ENCODE measurements at places on chromosomes 5 and 9. TPM values are rescaled to one million over a fixed set of nuclear protein-coding genes. Genes with fewer than 3 reads are reported as not detected.
A peak's percentile ranks its signal among the peaks of the same experiment; 100 is the strongest.

Gene LARP1
- total RNA-seq, result 42.0 TPM

Gene ABO
- total RNA-seq, result not detected

Gene PCDHGC3
- total RNA-seq, result 88.4 TPM

Gene FSTL4
- total RNA-seq, result not detected

Gene GPR107
- 33.7 TPM for total RNA-seq

Gene SPATA24
- 6.3 TPM for total RNA-seq

Gene NPR3
- total RNA-seq, result 0.52 TPM

Gene KCNV2
- total RNA-seq, result not detected

Gene IFNA21
- total RNA-seq, result not detected

Gene SPAAR
- not detected for total RNA-seq

Gene LCN2
- not detected for total RNA-seq

Gene IL13
- total RNA-seq, result not detected

Gene HTR4
- not detected for total RNA-seq

Gene ROR2
- total RNA-seq, result 2.9 TPM

Gene TGFBI
- 744 TPM for total RNA-seq

Gene PCDHB13
- total RNA-seq, result 0.39 TPM

GRCh38 chr9:130313103-130313858 is 47.7 kb downstream of the HMCN2 start:
- peak; percentile 39 for DNase-seq

GRCh38 chr5:145834554-145834916 is 607 bp downstream of the PRELID2 start:
- DNase-seq, result no peak

GRCh38 chr5:150124111-150124557 is 31.5 kb downstream of the PDGFRB start:
- no peak for DNase-seq

DNA sequence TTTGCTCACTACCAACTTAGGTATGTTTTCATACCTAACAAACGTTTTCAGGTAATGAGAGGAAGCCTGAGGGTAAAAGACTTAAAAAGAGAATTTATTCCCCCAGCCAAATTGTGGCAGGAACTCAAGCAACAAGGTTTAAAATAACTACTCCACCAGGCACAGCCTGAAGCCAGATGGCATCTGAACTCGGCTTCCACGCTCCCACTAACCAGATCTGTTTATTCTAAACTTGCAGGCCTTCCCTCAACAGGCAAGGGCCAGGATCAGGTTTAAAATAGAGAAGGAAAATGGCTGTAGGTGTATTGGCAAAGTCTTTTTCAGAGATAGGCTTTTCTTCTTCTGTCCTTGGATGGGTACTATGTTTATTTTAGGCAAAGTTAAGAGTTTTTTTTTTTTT is 89.4 kb downstream of the OTULIN start:
- no peak for DNase-seq

GRCh38 chr9:122151267-122151828 is 8.2 kb downstream of the NDUFA8 start:
- no peak for DNase-seq

DNA sequence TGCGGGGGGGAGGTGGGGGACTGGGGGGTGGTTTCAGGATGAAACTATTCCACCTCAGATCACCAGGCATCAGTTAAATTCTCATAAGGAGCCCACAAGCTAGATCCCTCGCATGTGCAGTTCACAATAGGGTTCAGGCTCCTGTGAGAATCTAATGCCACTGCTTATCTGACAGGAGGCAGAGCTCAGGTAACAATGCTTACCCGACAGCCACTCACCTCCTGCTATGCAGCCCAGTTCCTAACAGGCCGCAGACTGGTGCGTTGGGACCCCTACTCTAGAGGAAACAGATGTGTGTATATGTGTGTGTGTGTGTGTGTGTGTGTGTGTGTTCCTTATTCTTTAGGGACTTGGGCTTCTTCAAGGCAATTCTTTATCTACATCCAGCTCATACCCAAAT is 352.3 kb upstream of the CCNH start:
- DNase-seq, result no peak

- no peak for DNase-seq
These were observed 20.0 kb upstream of the CRB2 start for GRCh38 chr9:123335986-123336329.

DNA sequence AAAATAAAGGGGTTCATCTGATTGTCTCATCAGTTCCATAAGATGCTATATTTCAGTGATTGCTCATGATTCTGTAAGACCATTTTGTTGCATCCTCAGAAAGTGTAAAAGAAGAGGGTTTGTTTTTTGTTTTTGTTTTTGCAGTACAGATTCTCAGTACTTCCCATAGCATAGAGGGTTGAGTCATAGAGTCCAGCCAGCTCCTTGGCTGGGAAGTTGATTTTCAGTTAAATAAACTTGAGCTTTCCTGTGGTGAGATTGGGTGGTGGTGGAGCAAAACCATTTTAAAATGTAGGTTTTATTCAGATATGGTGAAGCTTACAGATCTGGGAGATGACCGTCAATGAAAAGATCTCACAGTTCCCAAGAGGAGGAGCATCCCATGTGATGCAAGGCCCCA is 48.2 kb downstream of the DAPK1 start:
- peak; percentile 75 for DNase-seq

DNA sequence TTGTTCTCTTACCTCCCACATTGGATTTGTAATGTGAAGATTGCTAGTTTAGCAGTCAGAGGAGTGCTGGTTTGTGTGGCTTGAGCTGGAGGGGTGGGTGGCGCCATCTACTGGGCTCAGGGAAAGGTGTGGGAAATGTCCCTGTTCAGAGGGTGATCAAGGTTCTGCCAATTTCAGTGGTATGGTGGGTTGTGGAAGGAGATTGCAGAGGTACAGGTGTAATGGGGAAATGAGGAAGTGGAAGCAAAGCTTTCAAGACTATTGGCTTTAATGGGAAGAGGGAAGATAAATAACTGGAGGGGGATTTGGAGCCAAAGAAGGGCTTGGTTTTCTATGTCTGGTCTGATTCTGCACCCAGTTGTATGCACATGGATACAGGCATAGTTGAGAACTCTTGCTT is 76.4 kb downstream of the OSMR start:
- peak; percentile 63 for DNase-seq

GRCh38 chr5:10520706-10521105 is 43.2 kb upstream of the ANKRD33B start:
- no peak for DNase-seq

- DNase-seq, result no peak
These were observed 8.6 kb downstream of the KCTD16 start for GRCh38 chr5:144179226-144179625.

DNA sequence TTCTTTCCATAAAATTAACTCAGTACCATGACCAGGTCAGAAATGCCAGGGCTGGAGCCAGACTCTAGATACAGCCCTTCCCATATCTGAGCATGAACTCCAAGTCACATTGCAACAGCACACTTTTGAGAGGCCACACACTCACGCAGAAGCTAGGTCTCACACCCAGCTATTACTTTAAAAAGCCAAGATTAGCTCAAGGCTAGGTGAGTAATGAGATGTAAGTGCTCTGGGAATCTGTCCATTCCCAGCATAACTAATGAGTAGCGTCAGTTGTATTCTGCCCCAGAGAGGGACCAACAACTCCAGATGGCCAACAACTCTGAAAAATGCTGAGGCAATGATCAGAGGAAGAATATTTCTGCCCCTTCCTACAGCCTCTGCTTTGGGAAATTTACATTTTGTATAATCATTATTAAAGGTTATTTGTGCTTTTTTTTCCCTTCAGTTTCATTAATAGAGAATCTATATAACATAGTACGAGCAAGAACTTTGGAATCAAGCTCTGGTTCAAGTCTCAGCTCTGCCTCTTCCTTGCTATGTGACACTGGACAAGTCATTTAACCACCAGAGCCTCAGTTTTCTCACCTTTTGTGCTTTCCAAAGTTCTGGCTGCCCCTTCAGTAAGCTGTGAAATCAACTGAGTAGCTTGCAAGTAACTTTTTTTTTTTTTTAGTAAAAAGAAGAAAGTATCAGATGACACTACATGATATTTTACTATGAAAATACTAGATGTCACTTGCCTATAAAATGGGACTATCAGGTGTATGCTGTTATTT is 118.3 kb downstream of the NR6A1 start:
- DNase-seq, result peak; percentile 100

DNA sequence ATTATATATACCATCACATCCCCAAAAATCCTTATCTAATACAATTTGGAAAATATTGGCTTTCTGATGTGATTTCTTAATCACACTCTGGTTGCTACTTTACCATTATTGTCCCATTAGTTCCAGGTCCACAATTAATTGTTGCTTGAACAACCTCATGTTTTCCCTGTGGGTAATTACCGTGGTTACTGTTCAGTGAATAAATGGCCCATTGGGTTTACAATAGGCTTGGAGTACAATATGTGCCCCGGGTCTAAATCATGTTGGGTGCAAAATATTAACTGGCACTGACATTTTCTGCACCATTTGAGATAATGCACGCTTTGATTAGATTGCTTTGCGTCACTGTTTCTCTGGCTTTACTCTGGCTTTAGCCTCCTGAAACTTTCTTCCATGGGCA is 163.7 kb downstream of the GABBR2 start:
- no peak for DNase-seq

DNA sequence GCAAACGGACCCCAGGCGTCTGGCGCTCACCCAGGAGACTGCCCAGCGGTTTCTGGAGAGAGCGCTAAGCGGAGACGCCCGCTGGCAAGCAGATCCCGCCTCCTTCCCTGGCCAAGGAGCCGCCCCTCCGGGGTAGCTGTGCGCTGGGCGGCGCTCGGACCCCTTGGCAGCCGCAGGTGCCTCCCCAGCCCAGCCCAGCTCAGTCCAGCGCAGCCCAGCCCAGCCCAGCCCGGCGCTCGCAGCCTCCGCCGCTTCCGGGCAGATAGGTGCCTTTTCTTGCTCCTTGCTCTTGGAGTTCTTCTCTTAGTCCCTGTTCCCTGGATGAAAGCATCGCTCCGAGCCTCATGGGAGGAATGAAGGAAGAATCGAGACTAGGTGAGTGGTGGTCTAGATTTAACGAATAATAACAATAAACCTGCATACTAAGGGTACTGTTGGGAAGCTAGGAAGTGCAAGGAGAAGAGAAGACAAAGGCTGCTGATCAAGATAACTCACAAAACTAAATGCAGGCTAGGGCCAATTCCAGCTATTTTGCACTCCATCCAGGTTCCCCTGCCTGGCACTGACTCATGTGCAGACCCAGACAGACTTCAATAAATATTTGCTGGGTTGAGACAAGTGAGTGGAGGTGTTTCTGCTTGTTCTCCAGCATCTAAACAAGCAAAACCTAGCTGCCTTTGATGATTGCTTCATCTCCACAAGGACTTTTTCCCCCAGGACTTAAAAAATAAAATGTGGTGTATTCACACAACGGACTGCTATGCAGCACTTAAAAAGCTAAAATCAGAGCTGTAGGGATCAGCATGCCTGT is at the start of gene STK32A:
TSS of gene STK32A (plus strand) at position 202 of the 811 bp plus-strand sequence. CDS start 4,609 bp downstream, outside the sequence.
- DNase-seq, result peak; percentile 61

GRCh38 chr5:146770980-146771379 is 107.6 kb downstream of the PPP2R2B start:
- no peak for DNase-seq

GRCh38 chr9:85016384-85017006 is 347.0 kb downstream of the NTRK2 start:
- DNase-seq, result peak; percentile 45

DNA sequence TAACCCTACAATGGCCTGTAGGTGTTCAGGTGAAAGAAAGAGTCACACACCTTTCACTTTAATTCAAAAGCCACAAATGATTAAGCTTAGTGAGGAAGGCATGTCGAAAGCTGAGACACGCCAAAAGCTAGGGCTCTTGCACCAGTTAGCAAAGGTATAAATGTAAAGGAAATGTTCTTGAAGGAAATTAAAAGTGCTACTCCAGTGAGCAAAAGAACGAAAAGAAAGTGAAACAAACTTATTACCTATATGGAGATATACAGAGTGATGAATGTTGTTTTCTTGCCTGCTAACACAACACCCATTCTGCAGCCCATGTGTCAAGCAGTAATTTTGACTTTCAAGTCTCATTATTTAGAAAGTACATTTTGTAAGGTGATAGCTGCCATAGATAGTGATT is 254.2 kb upstream of the SLC24A2 start:
- no peak for DNase-seq

DNA sequence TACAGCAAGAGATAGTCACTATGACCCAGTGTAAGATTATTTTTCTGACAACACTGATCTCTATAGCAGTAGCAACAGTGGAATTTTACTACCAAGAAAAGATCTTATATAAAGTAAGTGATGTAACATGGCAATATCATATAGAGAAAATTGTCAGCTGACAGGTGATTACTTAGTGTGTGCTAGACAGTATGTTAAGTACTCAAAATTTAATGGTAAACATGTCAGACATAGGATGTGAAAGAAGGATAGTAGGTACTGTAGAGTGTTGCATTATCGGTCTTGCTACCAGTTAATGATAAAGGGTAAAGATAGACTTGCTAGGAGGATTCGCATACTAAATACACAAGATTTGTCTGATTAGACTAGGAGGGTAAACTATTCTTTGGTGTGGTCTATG is 247.4 kb downstream of the CYLC2 start:
- DNase-seq, result no peak

DNA sequence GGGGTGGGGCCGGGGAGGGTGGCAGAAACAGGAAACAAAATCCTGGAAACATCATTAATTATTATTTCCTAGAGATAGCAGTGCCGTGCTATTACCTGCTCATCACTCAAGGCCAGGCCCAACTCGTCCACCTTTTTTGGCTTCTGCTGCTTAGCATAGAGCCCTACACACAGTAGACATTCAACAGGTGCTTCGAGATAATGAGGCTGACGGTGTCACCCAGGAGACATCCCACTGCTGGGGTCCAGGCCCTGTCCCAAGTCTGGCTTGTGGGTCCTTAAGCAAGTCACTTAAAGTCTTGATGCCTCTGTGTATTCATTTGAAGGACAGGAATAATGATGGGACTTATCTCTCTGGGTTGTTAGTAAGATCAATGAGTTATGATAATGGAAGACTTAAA is 506.6 kb downstream of the BNC2 start:
- no peak for DNase-seq

GRCh38 chr5:1793301-1793740 is 6.3 kb downstream of the MRPL36 start:
- DNase-seq, result peak; percentile 48

GRCh38 chr9:8633784-8634183 is 834.2 kb upstream of the DMAC1 start:
- DNase-seq, result no peak

- DNase-seq, result no peak
These were observed 103.7 kb upstream of the TARS1 start for GRCh38 chr5:33336891-33337636.

- peak; percentile 80 for DNase-seq
These were observed 10.8 kb downstream of the REEP2 start for GRCh38 chr5:138449501-138450239.

GRCh38 chr5:117590944-117591343 is 1016.3 kb upstream of the SEMA6A start:
- no peak for DNase-seq

DNA sequence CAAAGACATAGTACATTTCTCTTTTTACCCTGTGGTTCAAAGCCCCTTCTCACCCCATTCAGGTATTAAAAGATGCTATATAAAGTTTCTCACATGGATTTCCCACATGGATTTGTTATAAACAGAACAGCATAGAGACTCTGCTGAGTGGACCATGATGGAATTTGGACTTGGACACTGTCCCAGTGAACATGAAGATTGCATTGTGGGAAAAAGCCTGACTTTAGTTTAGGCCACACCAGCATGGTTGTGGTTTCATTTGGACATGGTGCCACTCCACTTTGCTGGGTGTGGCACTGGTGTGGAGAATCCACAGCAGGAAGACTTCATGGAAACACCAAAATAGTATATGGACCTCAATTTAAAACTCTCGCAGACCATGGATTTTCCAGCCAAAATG is 124.6 kb downstream of the ARHGAP26 start:
- peak; percentile 75 for DNase-seq
